Astrocyte (in vitro differentiated cells and primary cell): ENCODE measurements at places on chromosomes 7 and 10.

GRCh38 chr10:58985216-58985615 is 191.2 kb upstream of the PHYHIPL start:
- DNase-seq = no peak

GRCh38 chr7:43479543-43479942 is 103.4 kb upstream of the STK17A start:
- no peak for DNase-seq

DNA sequence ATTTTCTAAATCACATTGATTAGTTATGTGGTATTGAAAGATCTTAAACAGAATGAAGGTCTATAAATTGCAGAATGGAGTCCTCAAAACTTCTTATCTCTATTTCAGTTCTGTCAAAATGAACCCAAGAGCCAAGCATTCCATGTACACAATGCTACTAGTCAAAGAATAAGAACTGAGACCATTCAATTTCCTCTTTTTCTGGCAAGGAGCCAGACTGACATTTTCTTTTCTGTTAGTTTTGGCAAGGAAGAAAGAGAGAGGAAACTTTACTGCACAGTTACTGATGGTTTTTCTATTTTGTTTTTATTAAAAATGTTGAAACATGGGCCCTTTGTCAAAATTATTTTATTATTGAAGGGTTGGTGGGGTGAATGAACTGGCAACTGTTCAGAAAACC is 181.8 kb upstream of the FERD3L start:
- DNase-seq = peak; percentile 30

- DNase-seq = no peak
Observed at GRCh38 chr7:26102176-26102575, 49.8 kb upstream of the NFE2L3 start.

GRCh38 chr10:11854301-11854700 is 31.1 kb downstream of the PROSER2 start:
- DNase-seq = no peak

GRCh38 chr10:68111584-68111983 is 2.3 kb downstream of the MYPN start:
- no peak for DNase-seq

DNA sequence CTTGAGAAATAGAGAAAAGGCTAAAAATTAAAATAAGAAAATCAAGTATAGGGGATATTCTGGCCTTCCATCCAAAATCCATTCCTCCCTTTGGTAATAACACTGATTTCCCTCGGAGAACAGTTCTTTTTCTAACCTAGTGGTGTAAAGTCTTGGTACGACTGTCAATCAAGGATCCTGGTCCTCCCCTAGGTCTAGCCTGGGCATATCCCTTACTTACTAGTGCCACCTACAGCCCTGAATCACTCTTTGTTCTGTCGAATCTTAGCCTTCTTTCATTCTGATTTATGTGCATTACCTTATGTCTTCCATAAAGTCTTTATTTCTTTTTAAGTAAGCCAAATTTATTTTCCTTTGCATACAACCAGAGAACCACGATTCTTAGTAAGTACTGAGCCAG is 298.7 kb upstream of the LRRTM3 start:
- DNase-seq = no peak

DNA sequence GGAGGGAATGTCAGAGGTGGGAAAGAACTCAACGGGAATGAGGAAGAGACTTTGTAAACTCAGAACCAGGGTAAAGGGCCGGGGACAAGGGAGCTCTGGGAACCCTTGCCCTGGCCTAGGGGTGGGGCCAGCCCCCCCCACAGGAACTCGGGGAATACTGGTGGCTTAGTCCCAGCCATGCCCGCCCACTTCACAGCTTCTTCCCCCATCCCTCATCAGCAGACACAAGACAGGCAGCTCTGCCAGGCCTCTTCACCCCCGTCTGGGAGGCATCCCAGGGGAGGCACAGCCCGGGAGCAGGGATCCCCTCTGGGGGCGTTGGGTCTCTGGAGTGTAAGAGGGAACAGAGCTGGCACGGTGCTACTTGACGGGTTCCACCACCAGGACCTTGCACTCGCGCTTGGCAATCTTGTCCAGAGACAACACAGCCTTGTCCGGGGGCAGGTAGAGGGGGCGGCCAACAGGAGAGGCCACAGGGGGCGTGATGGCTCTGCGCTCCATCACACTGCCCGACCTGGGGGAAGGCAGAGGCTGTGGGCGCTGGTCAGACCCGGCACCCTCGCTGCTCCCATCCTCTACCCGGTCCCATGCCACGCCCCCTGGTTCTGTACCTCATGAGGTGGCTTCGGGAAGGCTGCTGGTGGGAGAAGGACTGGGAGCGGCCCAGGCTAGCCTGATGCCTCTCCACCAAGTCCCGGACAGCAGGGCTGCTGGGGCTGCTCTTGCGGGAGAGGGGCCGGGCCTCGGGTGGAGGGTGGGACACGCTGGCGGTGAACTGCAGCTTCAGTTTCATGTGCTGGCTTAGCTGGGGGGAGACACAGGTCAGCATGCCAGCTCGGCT is 3.7 kb downstream of the TRAPPC14 start:
- no peak for DNase-seq

GRCh38 chr7:24143547-24143946 is 140.4 kb upstream of the NPY start:
- no peak for DNase-seq

GRCh38 chr10:45427970-45428366 is 54.0 kb downstream of the ALOX5 start:
- no peak for DNase-seq

DNA sequence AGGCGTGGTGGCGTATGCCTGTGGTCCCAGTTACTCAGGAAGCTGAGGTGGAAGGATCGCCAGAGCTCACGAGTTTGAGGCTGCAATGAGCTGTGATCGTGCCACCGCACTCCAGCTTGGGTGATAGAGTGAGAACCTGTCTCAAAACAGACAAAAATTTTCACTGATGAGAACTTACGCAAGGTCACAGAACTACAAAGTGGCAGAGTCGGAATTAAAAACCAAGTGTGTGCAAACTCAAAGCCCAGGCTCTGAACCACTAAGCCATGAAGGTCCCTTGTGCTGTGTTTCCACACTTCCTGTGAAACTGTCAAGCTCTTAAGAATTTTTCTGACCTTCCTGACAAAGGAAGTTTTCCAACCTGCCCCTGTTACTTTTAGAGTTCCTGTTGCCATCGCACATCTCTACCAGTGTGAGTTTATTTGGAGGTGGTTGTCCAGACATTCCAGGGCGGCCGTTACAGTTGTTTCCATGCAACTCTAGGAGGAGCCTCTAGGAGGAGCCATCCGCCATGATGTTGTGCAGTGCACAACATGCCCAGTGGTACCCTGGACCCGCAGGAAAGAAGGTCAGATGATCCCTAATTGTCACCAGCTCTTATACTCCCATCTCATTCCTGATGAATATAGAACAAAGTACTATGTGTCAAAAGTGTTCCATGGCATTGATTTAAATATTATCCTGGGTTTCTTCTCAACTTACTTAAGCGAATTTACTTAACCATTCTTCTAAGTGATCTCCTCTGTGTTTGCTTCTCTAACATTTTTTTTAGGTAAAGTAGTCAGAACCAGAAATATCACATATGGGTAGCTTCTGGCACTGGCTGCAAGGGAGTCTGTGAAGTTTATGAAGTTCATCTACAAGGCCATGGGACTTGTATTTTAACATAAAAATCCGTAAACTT is 49.0 kb upstream of the LYZL1 start:
- no peak for DNase-seq
